ENCODE measurements at places on chromosomes 1 and 21.

DNA sequence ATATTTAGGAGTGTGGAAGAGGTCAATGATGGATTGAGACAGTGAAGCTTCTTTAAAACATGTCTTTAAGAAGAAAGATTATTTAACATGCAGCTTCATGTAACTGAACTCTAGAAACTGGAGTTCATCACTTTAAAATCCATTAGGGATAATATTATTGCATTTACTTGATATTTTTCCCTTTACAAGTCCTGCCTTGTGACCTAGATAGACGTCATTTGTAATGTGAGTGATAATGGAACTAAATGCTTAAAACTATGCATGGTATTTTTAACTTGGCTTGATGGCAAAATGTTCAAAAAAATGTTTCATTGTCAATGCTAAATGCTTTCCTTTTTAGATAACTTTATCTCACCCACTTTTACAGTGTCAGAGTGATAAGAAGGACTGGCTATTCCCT, 723.7 kb downstream of the RWDD3 start:
- no peak for DNase-seq

DNA sequence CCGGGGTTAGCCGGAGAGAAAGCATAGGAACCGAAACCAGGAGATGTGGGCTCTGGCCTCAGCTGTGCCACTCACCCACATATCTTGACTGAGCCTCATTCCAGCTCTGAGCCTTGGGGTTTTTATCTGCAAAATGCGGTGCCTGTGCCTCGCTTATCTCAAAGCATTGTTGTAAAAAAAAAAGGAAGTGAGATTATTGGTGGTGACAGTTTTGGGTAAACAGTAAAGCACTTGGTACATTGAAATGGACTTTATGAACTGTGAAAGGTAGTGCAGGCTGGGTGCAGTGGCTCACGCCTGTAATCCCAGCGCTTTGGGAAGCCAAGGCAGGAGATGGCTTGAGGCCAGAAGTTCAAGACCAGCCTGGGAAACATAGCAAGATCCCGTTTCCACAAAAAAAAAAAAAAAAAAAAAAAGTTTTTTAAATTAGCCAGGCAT, 3.8 kb downstream of the PTAFR start:
- peak; percentile 48 for DNase-seq

- no peak for DNase-seq
These were observed 19.9 kb downstream of the FMN2 start for GRCh38 chr1:240111558-240111957.

GRCh38 chr1:170672316-170672715, 8.4 kb downstream of the PRRX1 start:
- DNase-seq: no peak

- DNase-seq: no peak
These were observed 96.8 kb downstream of the BEND5 start for GRCh38 chr1:48679859-48680258.

GRCh38 chr1:7868070-7868780, 15.4 kb upstream of the UTS2 start:
- DNase-seq: no peak

GRCh38 chr1:4634793-4635406, 19.5 kb upstream of the AJAP1 start:
- DNase-seq: no peak

DNA sequence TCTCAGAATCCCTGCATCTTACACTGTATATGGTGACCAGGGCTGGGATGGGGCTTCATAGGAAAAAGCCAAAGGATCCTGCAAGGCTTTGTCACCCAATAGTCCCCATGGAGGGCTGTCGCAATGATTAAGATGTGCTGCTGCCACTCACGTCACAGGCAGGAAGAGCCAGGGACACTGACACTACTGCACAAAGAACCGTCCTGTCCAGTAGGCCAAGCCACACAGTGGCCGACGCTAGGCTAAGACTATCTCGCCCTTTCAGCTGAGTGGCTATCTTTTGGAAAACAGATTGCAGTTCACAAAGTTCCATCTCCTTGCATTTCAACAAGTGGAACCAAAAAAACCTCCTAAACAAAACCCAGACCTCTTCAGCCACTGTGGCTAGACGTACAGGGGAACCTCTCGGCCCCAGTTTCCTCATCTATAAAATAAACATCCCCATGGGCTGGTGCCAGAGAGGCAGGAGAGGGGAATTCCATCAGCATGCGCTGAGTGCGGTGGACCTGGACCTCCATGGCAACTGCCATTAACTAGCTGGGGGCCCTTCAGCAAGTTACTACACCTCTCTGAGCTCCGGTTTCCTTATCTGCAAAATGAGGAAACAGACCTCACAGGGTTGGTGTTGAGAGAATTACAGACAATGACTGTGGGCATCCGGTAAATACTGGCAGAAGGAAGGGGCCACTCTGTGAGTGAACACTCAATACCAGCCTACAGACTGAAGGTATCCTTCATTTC, 8.7 kb downstream of the CAPZB start:
- no peak for DNase-seq

GRCh38 chr1:9136932-9137331, 8.0 kb upstream of the GPR157 start:
- DNase-seq: no peak

GRCh38 chr1:93448292-93448982, 519 bp downstream of the FNBP1L start:
- peak; percentile 5 for DNase-seq

DNA sequence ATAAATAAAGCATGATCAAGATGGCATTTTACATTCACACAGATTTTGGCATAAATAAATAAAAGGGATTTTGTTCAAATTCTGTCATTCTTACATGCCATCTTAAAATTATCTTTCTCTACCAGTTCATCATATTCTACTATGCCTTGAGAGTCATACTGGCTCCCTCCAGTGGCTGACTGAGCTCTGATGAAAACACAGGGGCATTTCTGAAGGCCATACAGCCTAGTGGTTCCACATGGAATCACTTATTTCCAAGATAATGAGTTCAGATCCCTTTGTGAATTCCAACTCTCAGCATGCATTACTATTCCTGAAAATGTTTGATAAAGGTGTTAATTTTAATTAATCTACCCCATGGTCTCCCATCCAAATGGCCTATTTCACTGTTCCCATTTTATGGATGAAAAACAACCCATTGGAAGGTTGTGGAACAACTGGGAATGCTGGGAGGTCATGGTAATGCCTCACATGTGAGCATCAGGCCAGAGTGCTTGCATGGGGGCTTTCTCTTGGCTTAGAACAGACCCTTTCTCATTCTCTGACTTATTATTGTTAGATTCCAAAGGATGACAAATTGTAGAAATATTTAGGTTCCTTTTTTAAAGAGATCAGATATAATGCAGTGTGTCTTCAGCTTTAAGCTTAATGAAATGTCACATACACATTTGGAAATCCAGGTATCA, 622.4 kb upstream of the PKN2 start:
- peak; percentile 9 for DNase-seq

DNA sequence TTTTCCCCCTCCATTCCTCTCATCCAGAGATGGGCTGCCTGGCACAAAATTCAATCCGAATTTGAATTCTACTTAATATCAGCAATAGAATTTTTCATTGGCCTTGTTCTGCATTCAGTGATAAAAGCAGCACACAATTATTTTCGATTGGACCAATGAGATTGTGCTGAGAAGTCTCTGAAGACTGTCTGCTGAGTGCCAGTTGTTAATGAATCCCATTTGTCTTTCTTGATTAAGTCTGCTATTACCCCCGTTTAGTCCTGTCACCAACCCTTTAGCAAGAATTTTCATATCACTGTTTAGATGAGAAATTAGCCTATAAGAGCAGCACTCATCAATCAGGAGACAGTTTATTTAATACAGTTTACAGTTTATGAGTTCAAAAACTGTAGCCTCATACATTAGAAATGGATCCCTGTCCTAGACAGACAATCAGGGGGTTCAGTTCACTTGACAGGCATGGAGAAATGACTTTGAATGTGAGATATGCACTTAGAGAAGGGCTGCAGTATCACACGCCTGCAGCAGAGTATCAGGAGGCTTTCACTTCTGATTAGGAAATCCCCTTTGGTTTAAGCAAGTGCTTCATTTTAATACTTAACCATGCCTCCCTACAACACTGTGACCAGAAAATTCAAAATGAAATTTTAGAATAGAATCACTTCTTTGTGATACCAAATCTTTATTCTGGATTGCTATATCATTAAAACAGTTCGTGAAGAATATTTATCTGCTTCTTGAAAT, 304.7 kb upstream of the PTBP2 start:
- no peak for DNase-seq

GRCh38 chr1:45409276-45409675, 69.0 kb upstream of the MUTYH start:
- DNase-seq: no peak

- DNase-seq: no peak
These were observed 11.5 kb upstream of the LINGO4 start for GRCh38 chr1:151816548-151817352.

DNA sequence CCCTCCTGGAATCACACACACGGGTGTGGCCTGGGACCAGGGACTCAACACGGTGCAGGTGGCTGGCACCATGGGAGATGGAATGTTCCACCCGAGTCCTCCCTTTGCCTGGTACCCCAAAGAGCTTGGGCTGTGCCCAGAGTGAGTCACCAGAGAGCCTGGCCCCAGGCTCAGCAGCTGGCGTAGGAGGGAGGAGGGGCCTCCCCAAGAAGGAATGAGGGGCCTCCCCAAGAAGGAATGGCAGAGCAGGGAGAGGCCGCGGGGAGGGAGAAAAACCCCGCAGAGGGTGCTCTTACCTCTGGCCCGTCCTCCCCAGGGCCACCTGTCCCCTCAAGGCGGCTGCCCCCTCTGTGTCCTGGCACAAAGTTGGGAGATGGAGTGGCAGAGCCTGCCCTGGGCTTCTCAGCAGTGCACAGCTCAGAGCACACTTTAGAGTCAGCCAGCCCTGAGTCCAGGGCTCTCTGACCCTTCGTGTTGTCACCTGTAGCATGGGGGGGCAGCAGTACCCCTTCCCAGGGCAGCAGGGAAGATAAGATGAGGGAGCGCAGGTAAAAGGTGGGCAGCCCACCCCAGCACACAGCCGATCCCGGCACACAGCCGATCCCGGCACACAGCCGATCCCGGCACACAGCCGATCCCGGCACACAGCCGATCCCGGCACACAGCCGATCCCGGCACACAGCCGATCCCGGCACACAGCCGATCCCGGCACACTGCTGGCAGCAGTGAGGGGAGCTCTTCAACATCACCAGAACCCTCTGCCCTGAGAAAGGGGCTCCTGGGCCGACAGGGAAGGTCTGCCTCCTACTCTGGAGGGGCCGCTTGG, 20.2 kb upstream of the KCNAB2 start:
- DNase-seq: peak; percentile 45

- DNase-seq: no peak
These were observed 3.8 kb upstream of the CA6 start for GRCh38 chr1:8941906-8942305.

DNA sequence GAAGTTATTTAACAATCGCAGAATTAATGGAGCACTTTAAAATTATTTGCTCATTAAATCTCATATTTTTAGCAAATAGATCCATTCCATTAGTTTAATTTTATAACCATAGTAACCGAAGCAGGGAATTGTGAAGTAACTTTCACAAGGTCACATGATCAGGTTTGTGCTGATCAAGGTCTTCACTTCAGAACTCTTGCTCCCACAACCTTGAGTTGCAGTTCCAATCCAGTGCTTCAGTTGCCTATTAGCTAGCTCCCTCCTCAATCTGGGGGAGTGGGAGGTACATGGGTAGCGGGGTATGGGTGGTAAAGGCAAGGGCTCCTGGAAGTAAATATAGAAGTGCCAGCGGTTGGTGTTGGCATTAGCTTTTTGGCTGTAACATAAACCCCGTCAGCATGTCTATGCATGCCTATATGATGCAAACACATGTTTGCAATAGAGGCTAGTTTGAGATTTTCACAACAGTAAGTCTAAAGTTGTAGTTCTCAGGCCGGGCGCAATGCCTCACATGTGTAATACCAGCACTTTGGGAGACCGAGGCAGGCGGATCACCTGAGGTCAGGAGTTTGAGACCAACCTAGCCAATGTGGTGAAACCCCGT, 5.8 kb downstream of the ATP5IF1 start:
- DNase-seq: no peak

GRCh38 chr1:154749078-154749760, 120.9 kb downstream of the KCNN3 start:
- DNase-seq: peak; percentile 53

GRCh38 chr1:74334147-74334546, 99.0 kb downstream of the TNNI3K start:
- DNase-seq: no peak

GRCh38 chr1:53273526-53273925, 35.2 kb upstream of the MAGOH start:
- no peak for DNase-seq

DNA sequence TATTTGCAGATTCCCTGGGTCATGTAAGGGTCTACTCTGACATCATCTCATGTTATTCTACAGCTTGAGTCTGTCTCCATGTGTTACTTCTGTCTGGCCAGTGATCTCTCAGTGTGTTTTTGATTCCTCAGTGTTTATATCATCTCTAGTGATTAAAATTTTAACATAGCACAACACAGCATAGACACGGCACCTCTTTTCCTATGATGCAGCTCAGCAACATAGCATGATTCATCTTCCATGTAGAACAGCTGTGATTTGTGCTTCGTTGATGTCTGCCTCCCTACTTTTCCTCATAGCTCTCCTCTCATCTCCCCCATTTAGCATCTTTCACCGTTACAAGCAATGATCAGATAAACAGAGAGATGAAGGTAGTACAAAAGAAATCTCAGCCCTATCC, 163.9 kb upstream of the DPT start:
- no peak for DNase-seq

GRCh38 chr1:103790172-103790571, 40.5 kb downstream of the AMY1C start:
- DNase-seq: no peak

- DNase-seq: no peak
These were observed 737.4 kb downstream of the MRPL39 start for GRCh38 chr21:24869862-24870261.

- no peak for DNase-seq
These were observed 121.9 kb upstream of the TSPAN2 start for GRCh38 chr1:115211071-115211745.

DNA sequence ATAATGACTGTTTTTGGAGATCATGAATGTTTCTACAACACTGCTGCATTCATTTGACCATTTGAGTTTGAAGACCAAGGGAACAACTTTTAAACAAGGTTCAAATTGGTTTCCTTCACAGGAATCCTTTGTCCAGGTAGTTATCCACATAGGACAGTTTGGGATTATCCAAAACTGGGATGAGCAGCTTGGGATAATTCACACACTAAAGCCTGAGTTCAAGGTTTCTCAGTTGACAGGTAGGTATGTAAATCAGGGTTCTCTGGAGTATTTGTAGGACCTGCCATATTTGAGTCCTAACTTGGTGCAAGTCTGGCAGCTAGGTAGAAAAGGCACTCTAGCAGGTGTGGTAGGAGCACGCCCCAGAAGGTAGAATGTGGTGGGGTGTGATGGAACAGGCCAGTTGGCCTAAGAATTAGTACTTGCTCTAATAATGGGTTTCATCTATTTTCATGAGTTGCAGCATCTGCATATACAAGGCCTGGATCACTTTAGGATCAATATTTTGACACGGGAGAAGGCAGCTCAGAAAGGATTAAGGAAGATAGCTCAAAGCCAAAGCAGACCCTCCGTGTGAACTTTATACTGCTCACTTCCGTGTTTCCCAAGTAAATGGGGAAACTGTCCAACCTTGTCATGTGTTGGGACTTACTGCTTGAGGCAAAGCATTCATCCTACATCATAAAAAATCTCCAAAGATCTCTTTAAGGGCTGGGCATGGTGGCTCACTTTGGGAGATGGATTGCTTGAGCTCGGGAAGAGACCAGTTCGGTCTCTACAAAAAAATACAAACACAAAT, 14.1 kb upstream of the RAB42 start:
- peak; percentile 40 for DNase-seq

Data from activated CD4-positive, alpha-beta T cell treated with anti-CD3 and anti-CD28 coated beads, Interleukin-2, amount 50 U/mL, for 48 hours (primary cell).